ENCODE measurements at places on chromosomes 13 and 19.

DNA sequence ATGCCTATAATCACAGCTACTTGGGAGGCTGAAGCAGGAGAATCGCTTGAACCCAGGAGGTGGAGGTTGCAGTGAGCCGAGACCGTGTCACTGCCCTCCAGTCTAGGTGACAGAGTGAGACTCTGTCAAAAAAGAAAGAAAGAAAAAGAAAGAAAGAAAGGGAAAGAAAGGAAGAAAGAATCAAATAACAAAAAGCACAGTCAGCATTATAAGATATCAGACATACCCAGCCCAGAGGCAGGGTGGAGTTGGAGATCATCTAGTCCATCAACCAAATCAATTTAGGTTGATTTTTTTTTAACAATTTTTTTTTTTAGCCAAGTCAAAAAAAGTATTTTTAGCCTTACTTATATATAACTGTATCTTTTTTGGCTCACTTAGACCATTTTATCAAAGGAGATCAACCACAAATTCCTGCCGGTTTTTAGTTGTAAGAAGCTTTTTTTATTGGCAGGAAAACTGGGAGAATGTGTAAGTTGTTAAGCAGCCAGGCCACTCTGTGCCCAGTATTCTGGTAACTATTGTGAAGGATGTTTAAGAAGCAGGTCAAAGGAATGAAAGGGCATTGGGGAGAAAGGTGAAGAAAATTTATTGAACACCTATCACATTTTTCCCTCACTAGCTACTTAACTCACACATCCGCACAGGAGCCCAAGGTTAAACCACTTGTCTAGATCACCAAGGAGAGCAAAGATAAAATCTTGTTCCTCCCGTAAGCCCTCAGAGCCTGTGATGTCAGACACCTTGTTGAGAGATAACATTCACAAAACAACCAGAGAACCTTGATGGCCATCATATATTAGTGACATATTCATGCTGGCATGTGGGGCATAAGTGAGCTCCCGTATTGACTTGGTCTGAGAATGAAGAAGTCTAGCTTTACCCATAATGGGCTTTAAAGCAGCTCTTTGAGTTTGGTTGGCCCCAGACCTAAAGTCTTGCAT, 91.8 kb downstream of the COL4A2 start:
- no peak for DNase-seq

- no peak for DNase-seq
Measured at GRCh38 chr13:67977066-67977465, 746.9 kb upstream of the PCDH9 start.

- DNase-seq = no peak
Measured at GRCh38 chr19:42498169-42498757, 30.0 kb downstream of the CEACAM1 start.

DNA sequence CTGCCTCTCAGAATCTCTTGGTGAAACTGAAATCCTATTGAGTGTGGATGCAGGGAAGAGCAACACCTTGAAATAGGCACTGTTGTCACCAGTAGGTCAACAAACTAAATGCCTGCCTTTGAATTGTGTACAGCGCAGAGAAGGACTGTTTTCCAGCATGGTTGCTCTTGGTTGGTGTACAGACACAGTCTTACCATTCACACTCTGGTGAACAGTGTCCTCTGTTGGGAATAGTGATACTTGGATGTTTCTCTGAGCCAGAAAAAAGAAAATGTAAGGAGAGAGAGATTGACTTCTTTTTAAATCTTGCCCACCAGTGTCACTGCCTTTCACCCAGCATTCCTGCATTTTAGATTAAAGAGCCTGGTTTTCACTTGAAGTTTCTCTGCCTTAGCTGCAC, 179.7 kb downstream of the STK24 start:
- DNase-seq = no peak

- no peak for DNase-seq
Measured at GRCh38 chr13:113155982-113156655, 2.3 kb upstream of the PROZ start.

- no peak for DNase-seq
Measured at GRCh38 chr13:50994651-50995050, 85.1 kb downstream of the RNASEH2B start.

- no peak for DNase-seq
Measured at GRCh38 chr13:74217811-74218210, 83.6 kb upstream of the KLF12 start.

DNA sequence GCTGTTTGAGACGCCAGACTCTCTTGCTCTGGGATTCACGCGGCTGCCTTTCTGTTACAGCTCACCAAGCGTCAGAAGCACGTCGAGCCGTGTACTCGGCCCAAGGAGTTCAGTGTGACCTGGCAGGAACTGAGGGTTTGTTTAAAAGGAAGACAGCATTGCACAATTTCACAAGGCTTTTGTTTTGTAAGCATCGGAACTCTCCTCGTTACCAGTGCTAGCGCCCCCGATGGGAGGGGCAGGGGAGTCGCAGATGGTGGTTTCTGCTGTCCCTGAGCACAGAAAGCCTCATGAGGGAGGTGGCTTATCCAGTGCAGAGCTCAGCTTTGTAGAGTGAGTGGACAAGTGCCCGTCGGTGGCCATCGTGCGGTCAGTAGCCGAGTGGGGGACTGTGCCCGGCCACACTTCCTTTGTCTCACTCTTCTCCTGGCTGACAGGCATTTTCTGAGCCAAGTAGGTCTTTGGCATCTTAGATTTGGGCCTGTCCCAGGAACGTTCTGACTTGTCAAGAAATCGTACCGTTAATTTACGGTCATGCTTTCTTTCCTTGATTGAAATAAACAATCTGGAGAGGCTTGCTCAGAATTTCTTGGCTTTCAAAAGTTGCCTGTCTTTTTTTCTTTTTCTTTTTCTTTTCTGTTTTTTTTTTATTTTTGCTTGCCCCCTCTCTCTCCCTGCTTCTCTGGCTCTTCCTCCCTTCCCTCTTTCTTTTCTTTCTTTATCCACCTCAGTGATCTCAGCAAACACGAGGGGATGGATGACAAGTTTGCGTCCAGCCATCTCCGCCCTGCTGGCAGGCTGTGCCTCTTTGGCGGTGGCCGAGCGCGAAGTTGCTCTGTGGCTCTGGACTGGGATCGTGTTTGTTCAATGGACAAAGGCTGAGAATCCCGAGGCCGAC, 7.7 kb downstream of the KDM4B start:
- no peak for DNase-seq

DNA sequence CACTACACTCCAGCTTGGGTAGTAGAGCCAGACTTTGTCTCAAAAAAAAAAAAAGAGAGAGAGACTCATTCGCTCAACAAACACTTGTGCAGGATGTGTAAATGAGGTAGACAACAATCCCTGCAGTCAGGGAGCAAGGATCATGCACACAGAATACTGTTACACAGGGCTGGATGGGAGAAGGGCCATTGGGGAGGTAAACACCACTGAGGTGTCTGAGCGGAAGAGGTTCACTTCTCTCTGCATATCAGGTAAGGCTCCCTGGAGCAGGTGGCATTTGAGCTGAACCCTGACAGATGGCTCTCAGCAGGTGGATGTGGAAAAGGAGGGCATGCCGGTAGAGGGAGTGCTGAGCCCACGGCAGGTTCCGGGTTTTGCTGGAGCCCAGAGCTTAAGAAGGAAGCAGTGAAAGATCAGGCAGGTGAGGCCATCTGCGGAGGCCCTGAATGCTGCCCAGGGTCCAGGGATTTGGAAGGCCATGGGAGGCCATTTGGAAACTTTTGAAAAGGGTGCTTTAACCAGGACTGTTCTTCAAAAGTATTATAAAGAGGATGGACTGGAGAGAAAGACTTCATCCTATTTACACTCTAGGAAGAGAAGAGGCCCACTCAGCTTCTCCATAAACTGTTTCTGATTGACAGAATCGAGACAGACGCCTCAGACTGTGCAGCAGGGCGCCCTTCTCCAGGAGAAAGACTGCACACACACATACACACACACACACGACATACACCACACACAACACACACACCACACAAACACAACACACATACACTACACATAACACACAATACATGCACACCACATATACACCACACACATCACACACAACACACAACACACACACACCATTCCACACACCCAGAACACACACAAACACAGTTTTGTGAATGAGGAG, 199.4 kb downstream of the USP12 start:
- peak; percentile 38 for DNase-seq

DNA sequence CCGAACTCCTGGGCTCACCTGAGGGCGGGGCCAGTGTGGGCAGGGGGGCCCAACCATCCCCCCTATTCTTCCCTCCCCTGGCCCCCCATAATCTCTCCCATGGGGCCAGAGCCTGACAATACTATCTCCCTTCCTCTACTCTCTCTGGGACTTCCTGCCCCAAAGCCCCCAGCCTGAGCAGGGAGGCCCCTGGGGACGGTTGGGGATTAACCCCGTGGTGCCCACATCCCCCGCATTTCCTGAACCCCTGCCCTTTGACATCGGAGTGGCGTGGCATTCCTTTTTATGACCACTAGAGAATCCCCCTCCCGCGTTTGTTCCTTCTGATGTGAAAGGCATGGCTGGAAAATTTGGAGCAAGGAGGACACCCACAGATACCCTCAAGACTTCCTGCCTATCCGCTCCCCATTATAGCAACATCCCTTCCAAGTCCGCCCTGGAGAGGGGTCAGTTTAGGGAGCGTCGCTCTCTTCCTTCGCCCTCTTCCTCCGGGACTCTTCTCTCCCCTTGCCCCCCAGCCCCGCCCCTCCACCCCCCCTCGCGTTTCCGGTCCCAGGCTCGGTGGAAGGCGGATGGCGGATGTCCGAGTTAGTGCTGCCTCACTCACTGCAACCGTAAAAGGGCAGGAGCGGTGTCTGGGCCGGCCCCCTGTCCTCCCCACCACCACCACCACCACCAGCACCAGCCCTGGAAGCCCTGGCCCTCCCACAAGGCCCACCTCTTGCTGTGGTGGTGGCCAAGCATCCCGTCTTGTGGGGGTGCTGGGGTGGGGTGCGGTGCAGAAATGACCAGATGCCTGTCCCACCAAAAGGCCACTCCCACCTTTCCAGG, 1.8 kb downstream of the VASP start:
- DNase-seq = no peak

DNA sequence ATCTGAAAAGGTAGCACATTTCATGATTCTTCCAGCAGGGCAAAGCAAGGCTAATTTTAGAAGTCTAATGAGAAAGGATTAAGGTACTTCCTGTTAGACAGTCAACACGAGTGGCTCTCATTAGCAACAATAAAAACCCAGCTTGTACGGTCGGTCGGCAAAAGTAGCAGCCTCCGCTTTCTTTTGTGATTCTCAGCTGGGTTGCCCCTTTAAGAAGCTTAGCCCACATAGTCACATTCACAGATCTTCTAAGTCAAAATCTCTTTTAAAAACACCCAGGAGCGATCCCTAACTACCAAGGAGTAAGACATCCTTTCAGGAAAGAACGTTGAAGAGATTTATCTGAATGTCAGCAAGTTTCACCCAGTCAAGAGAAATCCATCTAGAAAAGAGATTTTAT, 684.8 kb downstream of the DIAPH3 start:
- DNase-seq = no peak

DNA sequence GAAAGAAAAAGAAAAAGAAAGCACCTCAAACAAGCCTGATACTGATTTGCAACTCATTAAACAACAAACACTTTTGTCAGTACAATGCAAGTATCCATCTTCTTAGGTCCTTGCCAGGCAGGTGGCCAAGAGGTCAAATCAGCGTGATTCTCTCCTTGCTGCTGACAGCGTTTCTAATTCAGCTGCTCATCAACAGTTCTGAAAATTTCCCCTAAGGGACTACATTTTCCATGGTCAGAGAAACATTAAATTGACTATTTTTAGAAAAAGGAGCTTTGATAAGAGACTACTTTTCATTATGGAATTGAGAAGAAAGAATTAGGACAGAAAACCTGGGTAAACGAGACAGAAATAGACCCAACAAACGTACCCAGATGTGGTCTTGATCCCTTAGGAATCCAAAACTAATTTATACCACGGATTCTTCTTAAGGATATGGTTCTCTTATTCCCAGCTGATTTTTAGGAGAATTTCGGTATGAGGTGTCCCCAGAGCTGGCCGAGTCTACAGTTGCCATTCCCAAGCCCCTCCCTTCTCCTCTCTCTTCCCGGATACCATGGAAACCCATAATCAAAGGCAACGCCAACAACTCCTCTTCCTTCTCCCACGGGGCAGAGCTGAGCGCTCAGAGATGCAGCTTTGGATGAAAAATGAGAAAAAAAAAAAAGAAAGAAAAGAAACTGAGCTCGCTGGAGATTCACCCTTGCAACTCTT, 29.5 kb upstream of the CEBPG start:
- DNase-seq = peak; percentile 82

GRCh38 chr13:44537248-44537647, 38.9 kb downstream of the TSC22D1 start:
- DNase-seq = no peak
